ENCODE measurements at places on chromosomes 3 and 15.

DNA sequence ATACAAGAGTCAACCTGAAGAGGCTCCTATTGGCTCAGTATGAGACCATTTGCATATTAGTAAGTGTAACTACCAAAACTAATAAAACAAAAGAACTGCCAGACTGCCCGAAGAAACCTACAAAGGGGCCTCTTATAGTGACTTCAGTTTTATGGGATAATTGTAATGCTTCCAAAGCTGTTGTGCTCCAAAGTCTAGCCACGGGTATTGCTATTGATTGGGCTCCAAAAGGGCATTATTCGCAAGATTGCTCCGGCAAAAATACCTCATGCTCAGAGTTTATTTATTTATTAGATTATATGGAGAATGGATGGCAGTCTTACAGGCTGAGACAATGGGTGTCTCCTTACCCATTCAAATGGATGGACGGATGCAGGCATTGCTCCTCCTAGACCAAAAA is 11.4 kb downstream of the RPL22L1 start:
- no peak for DNase-seq

- DNase-seq: no peak
Observed at GRCh38 chr15:39589815-39590644, 9.2 kb downstream of the THBS1 start.

GRCh38 chr3:17340693-17341092 is 401.7 kb downstream of the TBC1D5 start:
- no peak for DNase-seq

- DNase-seq: no peak
Observed at GRCh38 chr3:159210336-159210735, 408.5 kb downstream of the MFSD1 start.

- no peak for DNase-seq
Observed at GRCh38 chr3:141663993-141664392, 74.1 kb upstream of the RNF7 start.

Measured in DMS79 treated with DMSO at 0.1 percent for 48 hours (cell line).